ENCODE measurements at places on chromosomes 16 and 17.

DNA sequence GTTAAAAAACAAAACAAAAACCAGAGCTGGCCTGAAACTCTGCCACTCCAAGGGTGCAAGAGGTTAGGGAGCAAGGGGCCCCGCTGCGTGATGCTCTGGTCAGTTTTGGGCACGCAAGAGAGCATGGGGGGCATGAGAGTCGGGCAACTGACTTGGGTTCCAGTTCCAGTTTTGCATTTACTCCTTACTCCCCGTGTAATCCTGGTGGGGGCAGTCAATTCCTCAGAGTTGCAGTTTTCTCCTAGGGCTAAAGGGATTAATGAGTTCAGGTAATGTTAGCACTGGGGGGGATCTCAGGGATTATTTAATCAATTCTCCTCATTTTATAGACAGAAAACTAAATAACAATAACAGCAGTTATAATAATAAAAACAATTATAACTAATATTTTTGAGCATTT is 72.9 kb upstream of the PMFBP1 start:
- no peak for DNase-seq

DNA sequence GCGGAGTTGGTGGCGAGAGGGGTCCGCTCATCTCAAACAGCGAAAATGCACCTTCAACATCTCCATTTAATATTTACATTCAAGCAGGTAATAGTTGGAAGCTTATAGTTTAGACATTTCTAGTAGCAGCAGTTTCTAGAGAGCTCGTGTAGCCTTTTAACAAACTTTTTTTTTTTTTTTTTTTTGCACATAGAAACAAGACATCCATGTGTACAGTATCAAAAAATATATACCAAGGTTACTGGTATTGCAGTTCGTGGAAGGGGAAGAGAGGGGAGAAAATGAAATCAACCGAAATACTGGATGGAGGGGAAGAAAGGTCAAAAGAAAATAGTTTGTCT is 6.2 kb downstream of the CBX4 start:
- no peak for DNase-seq

- no peak for DNase-seq
Observed at GRCh38 chr16:59341368-59341767, 607.3 kb upstream of the GOT2 start.

GRCh38 chr16:2282866-2283555 is 15.1 kb upstream of the RNPS1 start:
- no peak for DNase-seq

DNA sequence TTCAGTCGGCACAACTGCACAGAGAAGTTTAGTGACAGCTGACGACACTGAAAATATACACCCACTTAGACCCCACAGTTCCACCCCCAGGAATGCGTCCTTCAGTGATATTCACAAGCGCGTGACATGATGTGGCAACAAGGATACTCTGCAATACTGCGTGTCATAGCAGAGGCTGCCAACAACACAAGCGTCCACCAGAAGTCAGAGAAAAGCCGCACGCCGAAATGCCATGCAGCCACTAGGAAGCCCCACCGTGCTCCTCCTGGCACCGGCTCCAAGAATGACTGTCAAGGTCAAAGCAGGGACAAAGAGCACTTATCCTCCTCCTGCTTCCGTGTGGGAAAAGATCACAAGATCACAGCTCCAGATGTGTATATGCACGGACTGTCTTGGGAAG is 3.5 kb downstream of the ATP2A3 start:
- DNase-seq: no peak

DNA sequence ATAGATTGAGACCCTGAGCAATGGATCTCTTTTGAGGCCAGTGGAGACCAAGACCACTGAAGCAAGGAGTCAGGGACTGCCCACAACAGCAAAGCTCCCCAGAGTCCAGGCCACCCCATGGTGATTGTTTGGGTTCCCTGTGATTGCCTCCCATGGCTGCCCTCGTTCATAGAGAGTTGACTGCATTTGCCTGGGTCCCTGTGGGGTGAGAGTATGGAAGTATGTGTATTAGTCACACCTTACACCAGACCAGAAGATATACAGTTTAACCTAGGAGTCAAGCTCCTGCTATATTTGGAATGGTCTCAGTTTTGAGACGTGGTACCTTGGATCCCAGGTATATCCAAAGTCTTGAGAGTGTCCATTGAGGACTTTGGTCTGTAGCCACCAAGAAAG is 20.2 kb downstream of the HLF start:
- no peak for DNase-seq

DNA sequence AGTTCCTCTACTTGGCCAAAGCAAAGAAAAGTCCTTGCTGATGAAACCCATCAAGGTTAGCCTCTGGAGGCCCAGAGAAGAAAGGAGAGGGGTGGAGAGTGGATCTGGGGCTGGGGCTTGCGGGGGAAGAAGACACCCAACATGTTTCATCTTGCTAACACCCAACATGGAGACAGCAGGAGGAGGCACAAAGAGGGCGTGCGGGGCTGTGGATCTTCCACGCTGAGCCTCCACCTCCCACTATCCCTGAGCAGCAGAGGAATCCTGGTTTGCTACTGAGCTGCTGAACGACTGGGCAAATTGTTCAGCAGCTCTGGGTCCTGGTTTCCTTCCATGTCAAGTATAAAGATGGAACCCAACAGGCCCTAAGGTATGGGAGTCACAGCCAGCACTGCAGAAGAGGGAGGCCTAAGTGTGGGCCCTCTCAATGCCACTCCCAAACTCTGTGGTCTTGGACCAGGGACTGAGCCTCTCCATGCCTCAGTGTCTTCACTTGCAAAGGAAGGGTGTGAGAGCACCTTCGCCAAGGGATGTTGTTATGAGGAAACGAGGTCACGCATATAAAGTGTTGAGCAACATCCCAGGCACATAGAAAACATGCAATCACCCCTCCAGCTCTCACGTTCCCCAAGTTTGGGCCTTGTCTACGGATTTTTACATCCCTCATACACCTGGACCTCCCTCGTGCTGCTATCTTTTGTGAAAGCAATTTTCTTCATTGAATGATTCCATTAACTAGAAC is 122.5 kb downstream of the XYLT1 start:
- DNase-seq: no peak

GRCh38 chr17:78787444-78787843 is 5.4 kb upstream of the CYTH1 start:
- DNase-seq: no peak

DNA sequence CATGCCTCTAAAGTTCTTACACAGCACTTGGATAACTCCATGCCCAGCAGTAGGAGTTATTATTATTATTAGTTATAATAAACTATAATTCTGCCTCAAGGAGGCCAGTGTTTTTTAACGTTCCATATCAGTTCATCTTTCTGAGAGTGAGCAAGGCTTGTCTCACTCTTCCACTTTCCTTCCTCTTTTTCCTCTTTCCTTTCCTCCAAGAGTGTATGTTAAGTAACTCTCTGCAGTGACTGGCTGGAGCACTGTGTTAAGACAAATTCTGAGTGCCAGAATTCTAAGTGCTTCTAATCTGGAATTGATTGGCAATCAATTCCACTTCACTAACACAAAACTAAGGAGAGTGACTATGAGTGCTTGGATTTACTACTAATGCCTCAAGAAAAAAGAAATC is 16.4 kb downstream of the CLEC19A start:
- DNase-seq: no peak

GRCh38 chr17:60439501-60439900 is 17.2 kb downstream of the CHCT1 start:
- DNase-seq: no peak

DNA sequence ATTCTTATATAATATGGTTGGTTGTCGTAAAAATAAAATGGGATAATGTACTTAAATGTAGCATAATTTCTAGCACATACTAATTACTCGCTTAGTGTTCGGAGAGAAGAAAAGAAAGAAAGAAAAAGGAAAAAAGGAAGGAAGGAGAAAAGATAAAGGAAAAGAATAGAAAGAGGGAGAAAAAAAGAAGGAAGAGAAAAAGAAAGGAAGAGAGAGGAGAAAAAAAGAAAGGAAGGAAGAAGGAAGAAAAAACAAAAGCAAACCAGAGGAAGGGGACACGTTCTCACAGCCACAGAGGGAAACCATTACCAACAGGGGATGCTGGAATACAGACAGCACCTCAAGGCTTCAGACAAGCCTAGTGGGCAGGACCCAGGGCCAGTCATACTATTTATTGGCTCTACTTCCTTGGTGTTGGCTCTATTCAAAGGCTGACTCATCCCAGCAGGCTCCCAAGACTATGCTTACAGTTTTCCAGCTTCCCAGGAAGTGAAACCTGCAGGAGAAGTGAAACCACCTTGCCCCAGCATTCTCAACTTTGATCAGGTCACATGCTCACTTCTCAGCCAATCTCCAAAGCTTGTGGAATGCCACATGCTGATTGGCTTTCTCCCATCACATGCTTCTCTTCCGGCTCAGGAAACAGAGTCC is 273.5 kb upstream of the IRX5 start:
- DNase-seq: no peak

DNA sequence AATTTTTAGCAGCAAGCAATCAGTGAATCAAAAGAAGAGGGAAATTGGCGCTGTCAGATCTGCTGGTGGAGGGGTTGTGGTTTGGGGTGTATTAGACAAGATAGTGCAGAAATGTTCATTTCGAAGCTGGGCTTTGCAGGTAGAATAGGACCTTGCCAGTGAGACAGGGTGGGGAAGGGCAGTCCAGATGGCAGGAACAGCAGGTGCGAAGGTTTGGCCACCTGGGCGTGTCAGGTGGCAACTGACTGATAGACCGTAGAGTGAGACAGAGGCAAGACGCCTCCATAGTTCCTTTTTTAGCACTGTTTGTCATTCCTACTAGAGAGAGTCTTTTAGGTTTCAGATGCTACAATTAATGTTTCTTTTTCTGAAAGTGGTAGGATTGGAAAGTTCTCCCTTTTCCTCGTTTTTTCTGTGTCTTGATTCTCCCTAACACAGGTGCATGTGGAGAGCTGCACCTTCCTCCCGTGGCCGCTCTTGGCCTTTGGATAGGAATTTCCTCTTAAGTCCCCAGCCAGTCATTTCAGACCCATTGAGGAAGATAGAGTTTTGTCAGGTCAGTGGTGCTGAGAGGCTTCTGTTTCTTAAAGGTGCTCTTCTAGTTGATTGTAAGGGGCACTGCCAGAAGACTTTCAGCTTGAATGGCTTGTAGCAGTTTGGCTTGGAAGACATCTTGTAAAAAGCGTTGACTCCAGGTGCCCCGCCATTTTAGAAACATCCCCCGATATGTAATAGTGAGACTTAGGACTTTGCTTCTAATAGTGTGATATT is 315.6 kb downstream of the SNX29 start:
- DNase-seq: no peak

GRCh38 chr16:31478956-31479355 is 4.0 kb upstream of the SLC5A2 start:
- DNase-seq: no peak

GRCh38 chr17:59154292-59154720 is 680 bp downstream of the SKA2 start:
- peak; percentile 34 for DNase-seq

DNA sequence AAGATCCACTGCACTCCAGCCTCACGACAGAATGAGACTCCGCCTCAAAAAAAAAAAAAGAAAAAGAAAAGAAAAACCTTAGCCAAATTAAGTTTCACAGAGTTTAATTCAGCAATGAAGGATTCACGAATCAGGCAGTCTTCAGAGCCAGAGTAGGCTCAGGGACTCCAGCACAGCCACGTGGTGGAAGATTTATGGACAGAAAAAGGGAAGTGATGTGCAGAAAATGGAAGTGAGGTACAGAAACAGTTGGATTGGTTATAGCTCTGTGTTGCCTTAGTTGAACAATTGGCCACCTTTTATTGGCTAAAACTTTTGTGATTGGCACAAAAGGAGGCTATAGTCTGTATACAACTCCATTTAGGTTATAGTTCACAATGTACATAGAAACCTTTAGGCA is 256.6 kb downstream of the HS3ST3B1 start:
- DNase-seq: no peak

- DNase-seq: no peak
Observed at GRCh38 chr17:81196505-81197408, 26.0 kb downstream of the CEP131 start.

DNA sequence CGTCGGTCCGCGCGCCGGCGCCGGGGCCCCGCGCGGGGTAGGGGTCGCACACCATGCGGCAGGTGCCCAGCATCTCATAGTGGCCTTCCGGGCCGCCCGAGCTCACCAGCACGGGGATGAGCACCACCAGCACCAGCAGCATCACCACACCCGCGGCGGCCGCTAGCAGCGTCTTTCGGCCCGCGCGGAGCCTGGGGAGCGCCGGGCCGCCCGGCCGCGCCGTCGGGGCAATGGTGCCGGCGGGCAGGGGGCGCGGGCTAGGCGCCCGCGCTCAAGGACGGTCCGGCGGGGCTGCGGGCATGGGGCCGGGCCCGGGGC is 237 bp downstream of the C1QL1 start:
- DNase-seq: no peak

GRCh38 chr17:16937431-16937830 is 34.5 kb downstream of the TNFRSF13B start:
- DNase-seq: no peak

- no peak for DNase-seq
Observed at GRCh38 chr16:84720177-84720579, 20.4 kb downstream of the USP10 start.

DNA sequence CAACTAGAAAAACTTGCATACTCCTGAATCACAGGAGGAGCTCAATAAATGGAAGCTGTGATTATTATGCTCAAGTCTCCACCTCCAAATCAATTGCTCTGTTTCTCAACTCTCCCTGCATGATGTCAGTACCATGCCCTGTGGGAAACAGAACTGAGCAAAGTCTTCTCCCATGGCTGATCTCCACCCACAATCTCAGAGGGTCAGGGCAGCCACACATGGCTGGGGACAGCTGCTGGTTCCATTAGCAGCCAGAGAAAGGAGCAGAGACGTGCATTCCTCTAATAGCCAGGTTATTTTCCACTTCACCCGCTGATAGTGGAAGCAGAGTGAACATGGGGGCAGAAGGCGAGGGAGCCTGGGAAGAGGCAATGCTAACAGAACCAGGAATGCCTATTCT is 85.5 kb upstream of the TMEM132E start:
- no peak for DNase-seq

DNA sequence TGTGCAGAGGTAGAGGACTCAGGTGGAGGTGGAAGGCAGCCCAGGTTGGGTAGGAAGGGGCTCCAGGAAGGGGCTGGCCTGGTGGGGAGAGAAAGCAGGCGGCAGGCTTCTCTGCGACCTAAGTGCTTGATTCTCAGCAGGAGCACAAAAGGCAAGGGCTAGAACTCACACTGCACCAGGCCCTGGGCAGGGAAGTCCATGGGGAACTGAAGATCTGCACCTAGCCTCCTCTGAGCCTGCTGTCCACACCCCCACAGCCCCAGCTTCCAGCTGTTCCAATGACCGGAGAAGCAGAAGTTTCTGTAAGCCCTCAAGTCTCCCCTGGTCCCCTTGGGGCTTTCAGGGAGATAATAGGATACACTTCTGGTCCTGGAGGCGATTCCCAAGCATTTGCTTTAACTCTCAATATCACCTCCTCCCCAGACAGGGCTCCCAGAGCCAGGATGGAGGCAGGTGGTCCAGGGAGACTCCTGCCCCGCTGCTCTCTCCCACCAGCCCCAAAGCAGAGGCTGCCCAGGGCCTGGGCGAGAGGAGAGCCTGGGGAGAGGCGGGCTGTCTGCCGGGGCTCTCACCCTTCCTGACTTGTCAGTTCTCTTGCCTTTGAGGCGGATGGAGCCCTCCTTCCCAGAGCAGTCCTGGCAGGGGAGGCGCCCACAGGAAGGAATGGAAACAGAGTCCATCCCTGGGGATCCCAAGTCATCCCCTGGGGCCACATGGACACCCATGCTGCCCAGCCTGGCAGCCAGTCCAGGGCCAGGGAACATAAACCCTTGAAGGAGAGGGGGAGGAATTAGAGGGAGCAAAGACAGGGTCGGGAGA is 126.0 kb downstream of the RBFOX3 start:
- no peak for DNase-seq

Measured in CD4-positive, alpha-beta T cell treated with Interleukin-10 for 1 hour (primary cell).